ENCODE measurements at places on chromosomes 1 and 21.

- no peak for DNase-seq
These were observed 28.4 kb downstream of the RASAL2 start for GRCh38 chr1:178122283-178122682.

- DNase-seq = no peak
These were observed 18.9 kb upstream of the LRP8 start for GRCh38 chr1:53346814-53347176.

GRCh38 chr1:1324084-1324523, 356 bp downstream of the INTS11 start:
- DNase-seq = no peak

- DNase-seq = no peak
These were observed 20.5 kb downstream of the PLA2G4A start for GRCh38 chr1:186849271-186849671.

- no peak for DNase-seq
These were observed 33.5 kb upstream of the KLF17 start for GRCh38 chr1:44084998-44085675.

- DNase-seq = peak; percentile 91
These were observed 6.8 kb downstream of the MYOC start for GRCh38 chr1:171645553-171646248.
